ENCODE measurements at places on chromosomes 13 and 19.

- DNase-seq = no peak
Observed at GRCh38 chr13:113747291-113747833, 11.7 kb upstream of the TMEM255B start.

GRCh38 chr19:46639358-46640182 lies 3.6 kb upstream of the GNG8 start:
- DNase-seq = no peak

GRCh38 chr19:8460516-8461298 lies 15.9 kb downstream of the HNRNPM start:
- no peak for DNase-seq

DNA sequence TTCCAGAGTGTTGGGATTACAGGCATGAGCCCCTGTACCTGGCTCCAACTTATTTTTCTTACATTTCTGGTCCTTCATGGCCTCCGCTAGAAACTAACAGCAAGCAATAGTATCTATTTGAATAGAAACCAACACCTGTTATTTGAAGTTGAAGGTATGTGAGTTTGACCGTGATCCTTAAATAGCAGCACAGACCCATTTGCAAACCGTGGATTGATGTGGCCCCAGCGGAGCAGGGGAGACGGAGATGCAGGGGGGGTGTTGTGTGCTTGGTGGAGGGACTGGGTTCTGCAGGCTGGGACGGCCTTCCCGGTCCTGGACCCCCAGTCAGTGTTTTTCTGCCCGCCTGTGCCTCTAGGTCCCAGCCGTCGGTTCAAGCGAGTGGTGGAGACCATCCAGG lies 16.9 kb downstream of the TMEM150B start:
- DNase-seq = no peak

DNA sequence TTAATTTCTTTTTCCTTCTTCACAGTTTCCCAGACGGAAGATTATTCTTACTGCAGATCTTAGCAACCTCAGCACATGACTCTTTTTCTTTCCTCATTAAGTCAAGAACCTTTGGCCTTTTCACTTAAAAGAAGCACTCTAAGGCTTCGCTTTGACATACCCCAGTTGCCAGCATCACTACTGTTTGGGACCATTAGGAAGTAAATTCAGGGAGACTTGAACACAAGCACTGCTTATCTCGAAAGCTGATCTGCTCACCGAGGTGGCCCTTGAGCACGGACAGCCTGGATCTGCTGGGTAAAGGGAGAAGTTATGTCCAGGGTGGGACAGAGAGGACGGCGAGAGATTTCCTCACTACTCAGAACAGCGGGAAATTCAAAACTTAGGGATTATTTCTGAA lies 151.4 kb upstream of the RNF113B start:
- no peak for DNase-seq

GRCh38 chr19:50695251-50696093 lies 24.1 kb downstream of the SHANK1 start:
- DNase-seq = no peak

All from effector CD4-positive, alpha-beta T cell (primary cell).